Ovary (tissue), 10 donors: ENCODE measurements at places on chromosomes 1 and 21. TPM values are rescaled to one million over a fixed set of nuclear protein-coding genes. Genes with fewer than 3 reads are reported as not detected.

DNA sequence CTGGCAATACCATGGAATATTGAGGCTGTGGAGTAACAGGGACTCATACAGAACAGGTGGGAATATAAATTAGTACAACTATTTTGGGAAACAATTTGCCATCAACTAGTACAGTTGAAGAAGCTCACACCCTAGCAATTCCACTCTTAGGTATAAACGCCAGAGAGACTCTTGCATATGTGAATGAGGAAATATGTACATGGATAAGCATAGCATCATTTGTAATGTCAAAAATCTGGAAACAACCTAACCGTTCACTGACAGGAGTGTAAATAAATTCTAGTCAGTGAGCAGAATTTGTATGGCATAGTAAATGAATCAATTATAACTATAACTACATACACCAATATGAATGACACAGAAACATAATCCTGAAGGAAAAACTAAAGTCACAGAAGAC is 83.7 kb downstream of the RAB3GAP2 start:
- DNase-seq, result no peak

- no peak for DNase-seq
Observed at GRCh38 chr1:87937831-87938395, 609.2 kb downstream of the LMO4 start.

Gene CTSS
- polyA plus RNA-seq, result 131 TPM

- DNase-seq, result no peak
Observed at GRCh38 chr1:201310986-201311355, 27.7 kb downstream of the PKP1 start.

GRCh38 chr1:39398278-39399021 is 93.0 kb upstream of the BMP8A start:
- no peak for DNase-seq

- DNase-seq, result no peak
Observed at GRCh38 chr1:209435654-209436566, 147.6 kb upstream of the CAMK1G start.

Gene CRP
- polyA plus RNA-seq, result not detected

Gene KIF21B
- 0.65 TPM for polyA plus RNA-seq

- DNase-seq, result no peak
Observed at GRCh38 chr1:83098131-83098530, 900.8 kb downstream of the TTLL7 start.

GRCh38 chr1:55057270-55057955 is 18.1 kb downstream of the PCSK9 start:
- no peak for DNase-seq

GRCh38 chr21:15441992-15442391 is 287.8 kb upstream of the USP25 start:
- no peak for DNase-seq

DNA sequence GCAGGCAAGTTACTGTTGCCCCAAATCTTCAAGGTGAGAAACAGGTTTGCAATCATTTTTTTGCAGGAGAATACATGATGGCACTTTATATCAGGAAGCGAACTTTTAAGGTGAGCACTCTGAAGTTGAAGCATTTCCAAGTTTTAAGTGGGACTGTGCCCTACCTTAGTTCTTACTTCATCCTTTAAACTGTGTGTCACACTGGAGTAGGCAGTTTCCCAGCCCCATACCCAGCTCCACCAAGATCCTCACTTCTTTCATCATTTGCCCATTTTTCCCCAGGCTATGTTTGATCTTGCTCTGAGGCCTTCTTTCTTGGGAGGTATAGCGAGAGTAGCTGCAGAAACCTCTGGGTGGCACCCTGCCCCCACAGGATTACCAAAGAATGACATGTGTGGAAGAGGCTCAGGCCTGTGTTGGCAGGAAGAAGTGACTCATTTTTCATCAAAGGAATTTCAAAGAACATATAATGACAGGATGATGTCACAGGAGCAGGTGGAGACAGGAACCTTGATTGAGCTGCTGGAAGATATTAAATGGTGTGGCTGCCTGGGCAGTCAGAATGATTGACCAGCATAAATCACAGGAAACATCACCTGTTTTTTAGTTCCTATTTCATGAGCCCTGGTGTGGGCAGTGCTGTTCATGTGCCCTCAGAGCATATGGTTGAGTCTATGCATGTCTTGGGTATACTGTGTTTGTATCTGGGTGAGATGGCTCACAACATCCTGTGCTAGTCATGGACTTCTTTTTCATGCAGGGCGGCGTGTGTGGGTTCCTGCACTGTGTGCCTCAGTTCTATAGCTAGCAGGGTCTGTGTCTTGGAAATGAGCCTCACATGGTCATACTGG is 20.8 kb upstream of the MACF1 start:
- DNase-seq, result no peak

Gene CAPZA1
- 70.6 TPM for polyA plus RNA-seq

- DNase-seq, result no peak
Observed at GRCh38 chr1:207364614-207365013, 43.1 kb downstream of the CD55 start.

GRCh38 chr21:28487455-28488070 is 505.1 kb downstream of the LTN1 start:
- no peak for DNase-seq

Gene AMY1B
- not detected for polyA plus RNA-seq

GRCh38 chr1:67401443-67401842 is 28.8 kb downstream of the SERBP1 start:
- DNase-seq, result no peak
